Cardiac fibroblast (primary cell): ENCODE measurements at places on chromosomes 12 and 14.

DNA sequence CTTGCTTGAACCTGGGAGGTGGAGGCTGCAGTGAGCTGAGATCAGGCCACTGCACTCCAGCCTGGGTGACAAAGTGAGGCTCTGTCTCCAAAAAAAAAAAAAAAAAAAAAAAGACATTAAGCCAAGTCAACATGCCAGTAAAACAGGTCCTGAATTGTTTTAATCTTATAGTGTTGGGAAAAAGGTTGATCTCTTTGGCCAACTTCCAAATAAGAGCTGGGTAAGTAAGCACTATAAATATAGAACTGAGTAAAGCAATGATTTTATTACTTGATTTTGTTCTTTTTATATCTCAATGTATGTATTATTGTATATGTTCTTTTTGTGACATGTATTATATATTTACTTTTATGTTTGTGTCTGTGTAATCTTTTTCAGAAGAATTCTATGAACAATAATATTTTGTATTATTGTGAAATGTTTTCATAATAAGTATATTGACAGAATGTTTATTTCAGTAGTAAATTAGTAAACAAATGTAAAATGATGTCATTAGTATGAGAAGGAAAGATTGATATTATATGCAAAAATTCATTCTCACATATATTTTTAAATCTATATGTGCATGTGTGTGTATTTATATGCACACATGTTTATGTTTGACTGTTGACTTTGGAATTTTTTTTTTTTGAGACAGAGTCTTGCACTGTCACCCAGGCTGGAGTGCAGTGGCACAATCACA is 9.6 kb upstream of the AKAP6 start:
- peak; percentile 29 for DNase-seq

DNA sequence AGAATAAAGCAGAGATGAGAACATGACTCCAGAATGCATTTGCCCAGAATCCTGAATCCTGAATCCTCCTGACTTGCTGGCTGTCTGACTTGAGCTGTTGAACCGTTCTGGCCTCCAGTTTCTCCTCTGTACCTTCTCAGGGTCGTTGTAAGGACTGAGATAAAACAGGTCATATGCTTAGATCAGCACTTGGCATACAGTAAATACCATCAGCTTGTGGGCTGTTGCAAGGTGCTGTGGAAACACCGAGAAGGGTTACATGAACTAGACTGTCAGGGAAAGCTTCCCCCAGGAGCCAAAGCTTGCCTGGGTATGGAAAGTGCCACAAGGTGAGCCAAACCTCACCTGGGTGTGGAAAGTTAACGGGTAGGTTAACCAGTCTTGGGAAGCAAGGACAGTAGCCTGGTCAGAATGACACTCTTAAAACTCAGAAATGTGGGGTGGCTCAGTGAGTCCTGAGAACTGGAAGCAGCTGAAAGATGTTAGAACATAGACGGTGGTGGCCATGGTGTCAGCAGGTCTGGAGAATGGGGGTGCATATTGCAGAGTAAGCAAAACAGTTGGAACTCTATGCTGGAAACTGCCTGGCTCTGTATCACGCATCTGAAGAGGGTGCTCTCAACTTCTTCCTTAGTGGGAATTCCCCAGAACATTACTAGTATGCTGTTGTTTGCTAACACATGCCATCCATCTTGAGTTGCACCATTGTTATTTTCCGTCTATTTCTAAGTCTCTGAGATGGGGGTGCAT is 105.3 kb upstream of the DYRK2 start:
- no peak for DNase-seq

DNA sequence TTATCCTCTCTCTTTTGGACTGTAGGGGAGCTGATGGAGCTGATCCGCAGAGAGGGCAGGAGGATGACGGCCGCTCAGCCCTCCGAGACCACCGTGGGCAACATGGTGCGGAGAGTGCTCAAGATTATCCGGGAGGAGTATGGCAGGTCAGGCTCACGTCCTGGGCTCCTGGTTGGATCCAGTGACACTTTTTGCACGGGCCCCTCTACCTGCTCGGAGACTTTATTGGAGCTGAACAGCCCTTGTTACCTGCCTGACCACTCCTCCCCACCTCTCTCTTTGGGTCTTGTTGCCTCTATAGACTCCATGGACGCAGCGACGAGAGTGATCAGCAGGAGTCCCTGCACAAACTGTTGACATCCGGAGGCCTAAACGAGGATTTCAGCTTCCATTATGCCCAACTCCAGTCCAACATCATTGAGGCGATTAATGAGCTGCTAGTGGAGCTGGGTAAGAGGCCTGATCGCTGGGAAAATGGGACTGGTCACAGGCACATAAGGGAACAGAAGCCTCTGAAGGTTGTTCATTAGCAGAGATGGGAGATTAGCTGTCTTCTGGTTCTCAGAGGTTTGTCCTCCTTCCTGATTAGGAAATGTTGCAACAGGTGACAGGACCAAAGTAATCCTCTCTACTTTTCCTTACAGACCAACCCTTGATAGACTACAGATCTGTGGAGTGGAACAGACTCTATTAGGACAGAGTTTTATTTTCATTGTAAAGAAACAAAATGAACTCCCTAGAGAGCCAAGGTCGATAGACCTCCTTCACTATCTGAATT is 718 bp downstream of the EIF2B2 start:
- DNase-seq = no peak

DNA sequence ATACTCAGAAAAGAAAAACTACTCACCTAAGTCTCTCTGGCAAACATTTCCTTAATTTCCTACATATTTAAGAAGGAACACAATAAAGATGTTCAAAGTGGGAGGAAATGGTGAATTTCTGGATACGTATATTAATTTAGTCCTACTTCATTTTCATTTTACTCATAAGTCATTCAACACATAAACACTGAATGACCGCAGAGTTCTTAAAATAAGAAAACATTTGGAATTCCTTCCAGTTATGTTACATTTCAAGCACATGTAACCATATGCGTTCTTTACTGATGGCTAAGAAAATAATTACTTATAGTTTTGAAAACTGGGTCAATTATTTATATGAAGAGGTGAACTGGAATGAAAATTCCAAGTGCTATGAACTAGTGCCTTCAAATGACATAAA is 409.3 kb downstream of the BCAT1 start:
- no peak for DNase-seq

GRCh38 chr14:95207475-95208233 is 50.3 kb upstream of the DICER1 start:
- DNase-seq = no peak

GRCh38 chr14:99576304-99576703 is 27.7 kb downstream of the CCDC85C start:
- DNase-seq = no peak

DNA sequence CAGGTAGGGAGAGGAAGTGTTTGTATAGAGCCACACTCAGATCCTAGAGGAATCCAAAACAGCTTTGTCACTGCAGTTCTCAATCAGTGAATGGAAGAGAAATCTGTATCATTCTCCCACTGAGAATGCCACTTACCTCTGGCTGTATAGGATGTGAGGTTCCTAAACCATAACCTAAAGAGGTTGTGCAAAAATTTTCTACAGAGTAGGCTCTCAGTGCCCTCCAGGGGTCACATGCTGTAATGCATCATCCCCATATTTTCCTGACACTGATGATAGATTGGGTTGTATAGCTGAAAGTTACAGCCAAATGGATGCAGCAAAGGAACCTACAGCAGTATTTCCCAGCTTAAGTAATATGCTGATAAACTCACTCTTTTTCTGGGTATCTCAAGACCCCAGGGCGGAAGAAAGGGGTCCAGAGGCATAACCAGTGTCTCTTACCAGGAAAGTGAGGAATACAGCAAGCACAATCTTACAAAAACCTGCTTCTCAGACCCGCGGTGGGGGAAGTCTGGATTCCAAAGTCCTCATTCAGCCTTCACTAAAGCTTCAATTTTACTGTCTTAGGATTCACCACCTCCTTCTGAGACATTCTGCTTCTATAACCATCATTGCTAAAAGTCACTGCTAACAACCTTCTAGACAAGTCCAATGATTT is 3.8 kb downstream of the BCDIN3D start:
- DNase-seq = peak; percentile 68

DNA sequence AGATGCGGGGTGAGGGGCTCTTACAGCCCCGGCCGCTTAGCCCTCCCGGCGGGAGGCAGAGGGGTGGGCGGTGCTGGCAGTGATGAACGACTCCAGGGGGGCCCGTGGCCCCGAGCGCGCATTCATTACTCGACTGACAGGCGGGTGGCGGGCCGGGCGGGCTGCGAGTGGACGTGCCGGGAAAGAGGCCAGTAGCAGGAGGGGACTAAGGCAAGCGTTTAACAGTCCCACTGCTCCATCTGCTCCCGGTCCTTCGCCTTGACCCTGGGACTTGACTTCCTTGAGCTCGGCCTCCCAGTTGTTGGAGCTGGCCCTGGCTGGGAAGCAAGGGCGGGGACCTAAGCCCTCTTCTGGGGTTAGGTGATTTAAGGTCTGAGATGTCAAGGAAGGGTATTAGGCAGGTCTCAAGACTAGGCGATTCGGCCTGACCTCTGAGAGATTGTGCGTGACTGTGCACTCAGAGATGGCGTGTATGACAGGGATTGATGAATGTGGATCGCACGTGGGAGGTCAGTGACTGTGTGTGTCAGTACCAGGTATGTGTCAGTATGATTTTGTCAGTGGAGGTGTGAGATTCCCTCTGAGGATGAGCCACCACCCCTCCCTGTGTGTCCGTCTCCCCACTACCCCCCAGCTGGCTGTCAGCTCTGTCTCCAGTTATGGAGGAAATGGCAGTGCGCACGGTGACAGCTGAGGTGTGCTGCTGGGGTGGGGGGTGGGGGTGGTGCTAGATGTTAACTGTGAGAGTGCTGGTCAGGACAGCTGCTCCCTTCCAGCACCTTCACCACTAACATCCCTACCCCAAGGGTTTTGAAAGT is 3.6 kb upstream of the DNAJC22 start:
- no peak for DNase-seq

GRCh38 chr12:46682148-46682547 is 143.6 kb downstream of the SLC38A4 start:
- no peak for DNase-seq

DNA sequence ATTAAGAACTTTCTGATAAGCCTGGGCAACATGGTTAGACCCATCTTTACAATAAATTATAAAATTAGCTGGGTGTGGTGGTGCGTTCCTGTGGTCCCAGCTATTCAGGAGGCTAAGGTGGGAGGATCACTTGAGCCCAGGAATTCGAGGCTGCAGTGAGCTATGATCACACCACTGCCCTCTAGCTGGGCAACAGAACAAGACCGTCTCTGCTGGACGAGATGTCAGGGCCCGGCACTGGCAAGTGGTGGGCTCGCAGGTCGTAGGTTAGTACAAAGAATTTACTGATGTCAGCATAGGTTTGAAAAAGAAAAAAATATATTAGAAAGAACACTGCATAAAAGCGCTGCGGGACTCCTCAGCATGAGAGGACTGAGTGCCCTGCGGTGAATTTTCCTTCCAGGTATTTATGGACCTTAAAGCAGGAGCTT is 15.7 kb upstream of the VSIG10 start:
- DNase-seq = no peak

GRCh38 chr14:69696204-69696527 is 70.8 kb upstream of the SRSF5 start:
- no peak for DNase-seq
